Motor neuron (in vitro differentiated cells): ENCODE measurements at places on chromosomes 2 and 18.
A peak's percentile ranks its signal among the peaks of the same experiment; 100 is the strongest.

DNA sequence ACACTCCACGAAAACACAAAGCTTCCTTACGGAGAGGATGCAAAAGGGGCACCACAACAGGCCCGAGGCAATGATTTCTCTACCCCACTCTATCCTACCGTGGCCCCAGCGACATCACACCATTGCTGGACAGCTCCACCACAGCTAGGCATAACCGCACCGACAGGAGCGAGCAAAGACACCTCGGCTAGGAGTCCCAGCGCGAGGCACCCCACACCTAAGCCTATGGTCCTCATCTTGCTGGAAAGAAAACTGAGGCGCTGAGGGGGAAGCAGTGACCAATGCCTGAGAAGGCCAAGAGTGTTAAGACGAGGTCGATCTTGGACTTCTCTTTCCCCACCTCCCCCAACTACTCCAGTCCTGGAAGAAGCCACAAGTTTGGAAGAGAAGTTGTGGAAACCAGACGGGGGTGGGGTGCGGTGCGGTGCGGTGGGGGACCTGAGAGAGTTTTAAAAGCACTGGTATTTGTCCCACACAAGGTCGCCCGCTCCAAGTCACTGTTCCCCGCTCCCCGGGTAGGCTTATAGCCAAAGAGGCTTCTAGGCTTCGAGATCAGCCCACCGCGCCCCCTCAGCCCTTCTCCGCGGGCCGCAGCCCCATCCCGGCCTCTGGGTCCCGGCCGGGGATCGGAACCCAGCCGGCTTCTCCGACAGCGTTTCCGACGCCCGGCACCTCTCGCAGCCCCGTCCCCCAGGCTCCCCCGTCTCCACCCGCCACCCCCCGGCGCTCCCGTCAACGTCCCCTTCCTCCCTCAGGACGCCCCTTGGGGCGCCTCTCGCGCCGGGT is 766 bp downstream of the PDE6D start:
- no peak for ATAC-seq

DNA sequence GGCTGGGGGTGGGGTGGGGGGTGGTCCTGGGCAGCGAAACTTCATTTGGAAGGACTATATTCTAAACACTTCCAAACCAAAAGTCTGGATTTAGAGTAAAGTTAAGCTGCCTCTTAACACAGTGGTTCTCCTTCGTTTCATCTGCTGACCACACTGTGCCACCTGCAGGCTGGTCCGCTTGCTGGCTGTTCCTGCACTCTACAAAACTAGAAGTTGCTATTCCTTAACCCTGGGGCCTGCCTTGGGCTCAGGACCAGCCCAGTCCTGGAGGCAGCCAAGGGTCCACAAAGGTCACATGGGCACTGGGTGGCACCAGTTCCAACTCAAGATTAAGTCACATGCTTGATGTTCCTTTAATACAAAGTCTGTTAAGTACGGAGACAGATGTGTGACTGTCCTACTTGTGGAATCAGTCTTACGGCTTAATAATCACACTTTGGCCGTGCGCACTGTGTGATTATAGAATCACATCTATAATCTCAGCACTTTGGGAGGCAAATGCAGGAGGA is 195.4 kb downstream of the FAM210A start:
- peak; percentile 74 for ATAC-seq

DNA sequence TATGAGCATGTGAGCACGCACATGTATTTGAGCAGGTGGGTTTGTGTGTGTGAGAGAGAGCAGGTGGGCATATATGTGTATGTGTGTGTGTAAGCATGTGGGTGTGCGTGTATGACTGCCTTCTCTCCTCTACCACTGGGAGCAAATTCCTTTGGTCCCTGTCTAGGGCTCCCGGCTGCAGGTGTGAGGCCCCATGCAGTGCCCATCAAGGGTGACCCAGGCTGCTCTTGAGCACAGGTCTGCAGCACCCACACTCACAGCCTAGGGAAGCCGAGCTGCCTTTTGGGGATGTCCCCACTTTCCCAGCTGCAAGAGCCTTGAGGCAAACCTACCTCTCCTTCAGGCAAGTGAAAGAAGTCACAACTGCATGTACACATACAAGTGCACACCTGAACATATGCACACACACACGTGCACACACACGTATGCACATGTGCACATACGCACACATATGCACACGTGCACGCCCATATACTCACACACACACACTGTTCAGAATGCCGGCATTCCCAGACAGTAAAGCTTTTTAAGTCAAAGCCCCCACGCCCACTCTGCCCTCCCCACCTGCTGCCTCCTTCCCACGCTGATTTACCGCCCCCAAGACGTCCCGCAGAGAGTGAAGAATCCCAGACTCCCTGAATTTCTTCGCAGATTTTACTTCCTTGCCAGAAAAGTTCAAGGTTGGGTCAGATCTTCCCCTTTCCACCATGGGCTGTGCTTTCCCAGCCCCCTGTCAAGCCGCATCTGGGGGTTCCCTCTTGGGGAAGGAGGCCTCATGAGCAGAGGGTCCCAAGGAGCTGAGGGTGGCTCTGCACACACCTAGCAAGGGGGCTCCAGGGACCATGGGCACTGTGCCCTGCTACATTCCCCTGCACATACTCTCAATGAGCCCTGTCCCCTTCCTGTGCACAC is 170.6 kb downstream of the TWIST2 start:
- ATAC-seq = no peak

DNA sequence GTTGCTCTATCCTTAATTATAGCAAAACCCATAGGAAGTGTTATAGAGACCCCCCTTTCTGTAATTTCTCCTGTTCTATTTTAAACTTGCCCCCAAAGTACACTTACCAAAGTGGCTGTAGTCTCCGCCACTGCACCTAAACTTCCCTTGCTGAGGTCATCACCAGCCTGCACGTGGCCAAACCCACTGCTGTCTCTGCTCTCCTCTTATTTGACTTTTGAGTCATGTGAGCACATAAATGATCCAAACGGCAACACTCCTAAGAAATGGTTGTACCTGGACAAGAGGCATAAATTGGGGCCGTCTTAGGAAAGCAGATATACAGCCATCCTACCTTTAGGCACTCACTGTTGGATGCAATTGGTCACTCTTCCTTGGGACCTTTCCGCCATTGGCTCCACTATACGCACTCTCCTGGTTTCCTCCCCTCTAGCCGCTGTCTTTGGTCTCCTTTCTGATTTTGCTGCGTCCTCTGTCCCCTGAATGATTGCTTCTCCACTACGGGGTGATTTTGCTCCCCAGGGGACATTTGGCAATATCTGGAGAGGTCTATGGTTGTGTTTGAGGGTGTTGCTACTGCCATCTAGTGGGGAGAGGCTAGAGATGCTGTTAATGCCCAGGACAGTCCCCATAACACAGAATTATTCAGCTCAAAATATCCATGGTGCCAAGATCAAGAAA is 19.2 kb upstream of the IL36G start:
- peak; percentile 81 for ATAC-seq

DNA sequence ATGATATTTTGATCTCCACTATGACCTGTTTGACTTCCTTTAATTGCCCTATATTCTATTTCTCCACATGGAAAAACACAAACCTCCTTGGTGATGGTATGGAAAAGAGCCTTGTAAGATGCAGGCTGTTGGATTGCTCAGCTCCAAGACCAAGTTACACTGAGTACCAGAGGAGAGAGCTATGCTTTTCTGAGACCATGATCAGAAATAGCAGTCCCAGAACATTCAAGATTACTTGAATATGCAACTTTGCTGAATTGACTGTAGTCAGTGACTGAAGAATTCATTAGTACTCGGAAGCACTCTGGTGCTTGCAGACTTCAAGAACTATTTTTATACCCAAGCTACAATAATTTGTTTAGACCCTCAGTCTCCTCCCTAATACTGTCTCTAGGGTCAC is 310.6 kb upstream of the FSIP2 start:
- peak; percentile 31 for ATAC-seq

DNA sequence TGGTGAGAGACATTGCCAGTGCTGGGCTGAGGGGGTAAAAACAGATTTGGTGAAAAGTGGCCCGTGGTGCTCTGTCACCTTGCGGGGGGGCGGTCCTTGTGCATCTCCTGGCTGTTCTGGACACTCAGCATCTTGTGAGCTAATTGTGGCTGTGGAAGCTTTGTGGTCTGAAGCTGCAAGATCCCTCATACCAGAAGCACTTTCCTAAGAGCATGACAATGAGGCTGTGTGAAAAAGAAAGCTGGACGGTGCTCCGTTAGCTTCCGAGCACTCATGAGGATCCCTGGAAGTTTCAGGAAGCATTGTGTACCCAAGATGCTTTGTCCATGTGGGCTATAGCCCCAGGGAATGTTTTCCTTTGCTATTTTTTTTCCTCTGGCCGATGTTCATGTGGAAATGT is 74.5 kb downstream of the CABLES1 start:
- ATAC-seq = no peak

DNA sequence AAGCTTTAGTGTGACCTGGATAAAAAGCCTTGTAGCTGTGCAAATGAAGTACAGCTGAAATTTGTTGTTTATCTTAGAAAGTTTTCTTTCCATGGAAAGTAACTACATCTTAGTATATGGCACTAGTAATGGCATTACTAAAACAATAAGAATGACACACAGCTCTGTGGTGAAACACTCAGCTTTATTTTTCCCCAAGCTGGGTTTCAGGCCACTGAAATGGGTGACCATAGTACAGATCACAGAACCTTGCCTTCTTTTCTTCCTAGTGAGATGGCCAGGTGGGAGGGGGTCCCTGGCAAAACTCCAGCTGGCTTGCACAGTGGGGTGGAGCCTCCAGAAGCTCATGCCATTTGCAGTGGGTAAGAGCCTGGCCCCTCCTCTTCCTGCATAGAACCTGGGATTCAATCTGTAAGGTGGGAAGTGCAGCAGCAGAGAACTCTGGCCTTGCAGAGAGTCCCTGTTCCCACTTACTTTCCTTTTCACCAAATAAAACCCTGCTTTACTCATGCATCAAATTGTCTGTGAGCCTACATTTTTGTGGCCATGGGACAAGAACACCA is 17.6 kb upstream of the GRP start:
- no peak for ATAC-seq

- no peak for ATAC-seq
Measured at GRCh38 chr2:239874636-239875356, 150.3 kb downstream of the NDUFA10 start.

- no peak for ATAC-seq
Measured at GRCh38 chr18:55635439-55635838, 47.4 kb upstream of the TCF4 start.

DNA sequence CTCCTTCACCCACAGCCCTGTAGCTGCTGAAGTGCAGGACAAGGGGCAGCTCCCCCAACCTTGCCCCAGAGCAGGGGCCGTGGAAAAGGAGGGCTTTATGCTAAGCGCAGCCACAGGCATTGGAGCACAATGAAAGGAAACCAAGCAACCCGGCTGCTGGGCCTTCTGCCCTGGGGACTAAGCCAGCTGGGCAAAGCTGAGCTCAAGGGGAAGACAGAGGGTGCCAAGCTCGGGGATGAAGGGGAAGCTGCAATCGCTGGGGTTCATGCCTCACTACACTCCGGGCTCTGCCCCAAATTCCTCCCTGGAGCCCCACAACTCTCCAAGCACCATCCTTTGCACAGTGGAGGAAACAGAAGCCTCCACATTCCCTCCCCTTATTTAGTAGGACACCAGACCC is 12.4 kb downstream of the SFXN5 start:
- ATAC-seq = no peak

GRCh38 chr2:195575879-195576401 is 81.1 kb upstream of the SLC39A10 start:
- ATAC-seq = peak; percentile 79

DNA sequence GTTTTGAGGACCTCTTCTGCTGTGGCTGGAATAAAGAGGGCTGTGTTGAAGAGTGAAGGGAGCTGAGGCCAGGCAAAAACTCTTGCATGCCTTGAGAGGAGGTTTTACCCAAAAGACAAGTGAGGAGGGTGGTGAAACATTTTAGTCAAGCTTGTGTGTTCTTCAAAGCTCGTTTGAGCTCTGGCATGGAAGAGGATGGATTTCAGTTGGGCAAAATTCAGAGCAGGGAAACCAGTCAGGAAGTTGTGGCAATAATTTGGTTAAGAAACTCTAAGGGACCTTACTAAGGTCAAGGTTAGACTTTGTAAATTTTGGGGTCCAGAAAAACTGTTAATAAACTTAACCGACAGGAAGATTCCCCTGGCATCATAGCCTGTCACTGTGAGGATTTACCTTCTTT is 34.7 kb downstream of the SPTBN1 start:
- ATAC-seq = no peak

DNA sequence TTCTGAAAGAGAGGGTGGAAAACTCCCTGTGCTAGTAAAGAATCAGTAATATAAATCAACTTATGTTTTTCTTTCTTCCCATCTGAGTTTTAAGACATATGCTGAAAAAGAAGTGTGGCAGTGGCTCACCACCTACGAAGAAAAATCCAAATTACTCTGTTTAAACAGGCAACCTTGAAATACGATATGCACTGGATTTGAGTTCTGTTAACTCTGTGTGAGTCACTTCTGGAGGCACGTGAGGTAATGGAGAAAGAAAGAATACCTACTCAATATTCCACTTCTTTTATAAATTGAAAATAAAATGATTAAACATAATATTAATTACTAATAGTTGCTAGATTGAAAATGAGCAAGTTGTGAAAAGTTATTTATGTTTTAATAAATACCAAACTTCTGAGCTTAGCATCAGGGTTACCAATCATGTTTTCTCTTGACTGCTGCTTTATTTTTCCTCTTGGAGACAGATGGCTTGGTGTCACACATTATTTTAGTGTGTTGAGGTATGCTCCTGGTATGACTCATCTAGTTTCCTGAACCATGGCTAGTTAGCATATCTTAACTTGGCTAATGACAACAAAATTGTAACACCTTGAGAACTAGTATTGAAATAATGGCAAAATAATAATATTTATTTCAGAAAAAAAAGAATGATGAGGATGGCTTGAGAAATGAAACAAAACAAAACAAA is 1705.5 kb upstream of the PIK3C3 start:
- no peak for ATAC-seq

DNA sequence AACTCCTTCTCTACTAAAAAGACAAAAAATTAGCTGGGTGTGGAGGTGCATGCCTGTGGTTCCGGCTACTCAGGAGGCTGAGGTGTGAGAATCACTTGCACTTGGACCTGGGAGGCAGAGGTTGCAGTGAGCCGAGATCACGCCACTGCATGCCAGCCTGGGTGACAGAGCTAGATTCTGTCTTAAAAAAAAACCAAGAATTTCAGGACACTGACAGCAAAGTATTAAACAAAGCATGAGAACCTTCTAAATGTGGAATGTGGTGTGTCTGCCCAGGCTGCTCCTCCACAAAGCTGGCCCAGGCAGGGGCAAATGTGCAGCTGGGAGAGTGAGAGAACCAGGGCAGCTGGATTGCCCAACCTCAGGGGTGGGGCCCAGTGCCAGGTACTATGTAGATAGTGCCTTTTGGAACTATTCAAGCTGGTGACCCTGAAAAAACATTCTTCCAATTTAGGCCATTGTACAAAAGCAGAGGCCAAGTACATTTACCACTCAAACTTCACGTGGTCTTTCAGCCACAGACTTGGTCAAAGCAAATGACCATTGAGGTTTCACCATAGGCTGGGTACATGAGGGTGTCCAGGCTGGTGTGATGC is 6.7 kb upstream of the UGT1A5 start:
- ATAC-seq = no peak

DNA sequence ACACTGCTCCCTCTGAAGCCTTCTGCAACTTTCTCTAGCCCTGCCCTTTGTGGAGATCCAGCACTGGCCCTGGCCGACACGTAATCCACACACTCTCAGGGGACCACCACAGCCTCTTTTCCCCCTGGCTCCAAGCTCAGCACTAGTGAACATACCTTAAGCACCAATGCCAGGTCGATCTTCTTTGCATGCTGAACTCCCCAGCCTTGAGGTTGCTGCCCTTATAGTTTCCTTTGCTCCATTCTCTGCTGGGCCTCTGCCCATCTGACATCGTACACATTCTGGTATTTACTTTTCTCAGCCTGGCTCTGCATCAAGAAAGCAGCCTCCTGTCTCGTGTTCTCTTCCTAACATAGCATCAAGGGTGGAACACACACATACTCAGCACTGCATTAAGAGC is 361.5 kb downstream of the LPIN1 start:
- ATAC-seq = no peak
